Activated T-helper 1 cell treated with anti-CD3 and anti-CD28 coated beads, Interleukin-2, amount 50 U/mL, for 16 hours (primary cell): ENCODE measurements at places on chromosomes 3 and 15.

- DNase-seq = no peak
Measured at GRCh38 chr3:63343674-63344073, 65.6 kb downstream of the SYNPR start.

- no peak for DNase-seq
Measured at GRCh38 chr3:79052054-79052681, 715.6 kb downstream of the ROBO1 start.

DNA sequence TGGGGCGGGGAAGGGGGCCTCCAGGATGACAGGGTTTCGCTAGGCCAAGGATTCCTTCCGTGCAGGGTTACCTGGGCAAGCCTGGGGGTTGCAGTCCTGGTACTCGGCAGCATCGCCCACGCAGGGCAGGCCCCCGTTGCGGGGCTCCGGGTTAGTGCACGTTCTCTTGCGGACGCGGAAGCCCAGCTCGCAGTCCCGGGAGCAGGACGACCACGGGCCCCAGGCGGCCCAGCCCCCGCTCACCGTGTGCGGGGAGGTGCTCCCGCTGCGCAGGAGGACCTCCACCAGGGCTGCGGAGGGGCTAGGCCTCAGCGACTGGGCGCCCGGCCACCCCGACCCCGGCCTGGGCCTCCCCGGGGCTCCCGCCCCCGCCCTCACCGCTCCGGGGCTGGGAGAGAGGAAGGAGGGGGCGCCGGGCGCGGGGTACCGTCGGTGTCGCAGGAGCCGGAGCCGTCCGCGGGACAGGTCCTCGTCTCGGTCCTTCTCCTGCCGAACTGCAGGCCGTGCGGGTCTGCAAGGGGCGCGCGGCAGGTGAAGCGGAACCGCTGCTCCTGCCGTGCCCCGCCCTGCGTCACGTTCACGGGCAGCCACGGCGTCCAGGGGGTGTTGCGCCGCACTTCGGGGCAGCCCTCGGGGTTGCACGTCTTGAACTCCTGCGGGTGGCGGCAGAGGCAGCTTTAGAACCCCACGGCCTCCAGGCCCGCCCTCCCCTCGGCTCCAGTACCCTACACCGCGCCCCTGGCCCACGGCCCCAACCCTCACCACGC, 114.6 kb downstream of the SEMA5B start:
- no peak for DNase-seq

DNA sequence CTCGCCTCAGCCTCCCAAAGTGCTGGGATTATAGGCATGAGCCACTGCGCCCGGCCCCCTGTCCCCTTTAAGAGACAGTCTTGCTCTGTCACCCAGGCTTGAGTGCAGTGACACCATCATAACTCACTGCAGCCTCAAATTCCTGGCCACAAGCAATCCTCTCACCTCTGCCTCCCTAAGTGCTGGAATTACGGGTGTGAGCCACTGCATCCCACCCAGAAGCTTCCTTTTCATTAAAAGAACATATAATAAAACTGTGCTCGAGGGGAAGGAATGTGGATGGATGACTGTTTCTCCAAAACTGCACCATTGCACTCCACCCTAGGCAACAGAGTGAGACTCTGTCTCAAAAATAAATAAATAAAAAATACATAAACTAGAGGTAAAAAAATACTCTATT, 70.1 kb downstream of the NCEH1 start:
- DNase-seq = no peak

DNA sequence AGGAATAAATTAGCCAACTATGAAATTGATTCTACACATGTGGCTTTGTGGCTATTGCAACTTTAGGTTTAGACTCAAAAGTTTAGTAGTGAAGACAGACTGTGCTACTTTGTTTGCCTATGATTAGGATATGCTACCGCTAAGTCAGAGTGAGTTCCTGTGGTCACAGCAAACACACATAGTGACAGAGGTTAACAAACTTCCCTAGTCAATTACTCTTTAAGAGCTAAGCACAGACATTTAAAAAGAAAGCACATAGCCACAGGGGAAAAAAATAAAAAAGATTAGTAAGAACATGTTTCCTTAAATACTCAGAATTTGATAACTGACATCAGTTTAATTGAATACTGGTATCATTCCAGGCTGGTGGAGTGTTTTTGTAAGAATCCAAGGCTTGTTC, 207.1 kb downstream of the GBE1 start:
- no peak for DNase-seq

DNA sequence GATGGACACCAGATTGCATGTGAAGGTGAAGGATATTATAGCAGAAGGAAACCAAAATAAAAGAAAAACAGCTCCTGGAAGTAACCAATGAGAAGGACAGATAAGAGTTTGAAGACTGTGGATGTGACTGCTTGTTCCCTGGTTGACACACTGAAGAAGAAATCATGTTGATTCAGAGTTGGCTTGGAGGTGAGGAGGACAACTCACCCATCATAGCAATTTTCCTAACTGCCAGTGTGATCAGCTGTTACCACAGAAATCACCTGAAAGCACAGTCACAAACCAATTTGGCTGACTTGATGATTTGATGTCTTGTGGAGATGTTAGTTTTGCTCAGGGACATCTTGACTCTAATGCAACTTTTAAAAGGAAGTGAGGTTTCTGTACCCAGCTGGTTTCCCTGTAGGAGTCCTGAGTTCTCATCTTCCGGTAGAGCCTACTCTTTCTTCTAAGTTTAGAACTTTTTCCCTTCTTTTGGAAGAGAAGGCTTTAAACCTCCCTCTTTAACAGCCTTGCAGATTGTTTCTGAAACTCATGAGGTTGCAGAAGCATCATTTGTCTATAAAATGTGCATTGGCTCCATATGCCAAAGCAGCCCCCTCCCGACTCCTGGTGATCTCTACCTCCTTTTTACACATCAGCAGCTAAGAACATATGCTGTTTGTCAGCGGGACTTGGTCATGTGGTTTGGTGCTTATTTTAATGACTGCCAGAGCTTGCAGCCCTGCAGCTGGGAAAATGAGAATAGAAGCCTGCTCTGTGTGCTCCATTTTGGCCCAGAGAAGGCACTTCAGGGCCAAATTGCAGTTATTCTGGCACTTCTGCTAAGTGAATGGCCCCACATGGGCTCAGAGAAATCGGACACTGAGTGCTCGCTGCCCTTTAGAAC, 10.3 kb downstream of the ATG7 start:
- no peak for DNase-seq

- DNase-seq = no peak
Measured at GRCh38 chr15:56160966-56161365, 82.7 kb downstream of the RFX7 start.

- no peak for DNase-seq
Measured at GRCh38 chr15:48499978-48500377, 145.5 kb downstream of the FBN1 start.

DNA sequence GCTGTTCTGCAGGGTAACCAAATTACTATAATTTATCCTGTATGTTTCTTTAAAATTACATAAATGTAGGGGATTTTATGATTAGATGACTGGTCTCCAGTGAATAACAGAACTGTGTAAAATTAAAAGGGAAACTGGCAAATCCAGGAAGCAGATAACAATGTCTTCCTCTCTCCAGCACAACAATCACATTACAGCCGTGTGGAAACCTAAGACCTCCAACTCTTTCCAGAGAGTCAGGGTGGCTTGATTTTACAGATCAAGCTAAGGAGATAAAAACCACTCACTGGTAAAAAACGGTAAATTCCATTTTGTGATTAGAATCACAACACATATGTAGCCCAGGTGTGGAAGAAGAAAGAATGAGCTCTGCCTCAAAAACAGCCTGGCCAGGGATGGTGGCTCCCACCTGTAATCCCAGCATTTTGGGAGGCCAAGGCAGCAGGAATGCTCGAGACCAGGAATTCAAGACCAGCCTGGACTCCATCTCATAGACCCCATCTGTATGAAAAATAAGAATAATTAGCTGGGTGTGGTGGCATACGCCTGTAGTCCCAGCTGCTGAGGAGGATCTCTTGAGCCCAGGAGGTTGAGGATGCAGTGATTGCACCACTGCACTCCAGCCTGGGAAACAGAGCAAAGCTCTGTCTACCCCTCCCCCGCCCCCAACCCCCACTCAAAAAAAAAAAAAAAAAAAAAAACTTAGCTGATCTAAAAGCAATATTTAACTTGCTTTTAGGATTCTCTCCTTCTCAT, 29.0 kb downstream of the IL17RD start:
- DNase-seq = no peak
